Mucosa of descending colon (tissue), 3 donors: ENCODE measurements at places on chromosomes 4 and X.

GRCh38 chr4:23235628-23236390, 543.1 kb downstream of the GBA3 start:
- DNase-seq = no peak

DNA sequence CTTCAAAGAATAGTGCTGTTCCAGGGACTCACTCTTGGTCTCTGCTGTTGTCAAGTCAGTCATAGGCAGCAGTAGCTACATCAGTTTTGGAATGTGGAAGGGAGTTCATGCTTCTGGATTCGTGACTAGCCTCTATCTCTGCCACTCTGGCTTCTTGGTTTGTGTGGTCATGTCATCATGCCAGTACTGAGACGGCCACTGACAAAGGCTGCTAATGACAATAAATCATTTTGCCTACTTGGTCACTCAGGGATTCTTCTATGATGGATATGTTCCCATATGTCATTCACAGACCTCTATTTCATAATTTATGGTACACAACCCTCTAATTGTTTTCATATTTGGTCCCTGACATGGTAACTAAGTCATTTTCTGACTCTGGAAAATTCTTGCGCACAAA, 450.8 kb upstream of the BOD1L1 start:
- DNase-seq = no peak

GRCh38 chr4:93157986-93158385, 670.6 kb upstream of the ATOH1 start:
- no peak for DNase-seq

DNA sequence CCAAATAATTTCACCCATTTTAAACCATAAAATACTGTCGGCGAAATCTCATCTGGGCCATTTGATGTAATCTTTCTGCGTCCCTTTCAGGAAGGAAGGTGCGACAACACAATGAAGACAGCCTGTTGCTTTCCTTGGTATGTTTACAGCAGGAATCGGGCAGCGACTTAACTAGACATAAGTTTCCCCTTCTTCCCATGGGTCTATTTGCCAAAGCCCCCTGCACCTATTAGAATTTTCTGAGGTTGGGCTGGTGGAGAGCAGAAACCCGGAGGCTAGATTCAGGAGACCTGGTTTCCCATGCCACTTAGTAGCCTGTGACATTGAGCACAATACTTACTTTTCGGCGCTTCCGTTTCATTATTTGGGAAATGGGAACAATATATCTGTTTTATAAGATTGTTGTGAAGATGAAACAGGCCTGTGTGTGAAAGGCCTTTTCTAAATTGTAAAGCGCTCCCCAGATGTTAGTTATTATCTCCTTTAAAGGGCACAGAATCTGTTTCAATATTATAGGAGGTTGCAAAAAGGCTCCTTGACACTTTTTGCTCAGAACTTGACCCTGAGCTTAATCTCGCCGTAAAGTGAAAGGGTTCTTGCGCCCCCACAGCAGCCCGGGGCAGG, 552 bp upstream of the AFF1 start:
- peak; percentile 55 for DNase-seq

GRCh38 chrX:16671005-16671404, 21.0 kb downstream of the S100G start:
- DNase-seq = peak; percentile 23

- no peak for DNase-seq
Observed at GRCh38 chr4:113673450-113673849, 88.1 kb downstream of the CAMK2D start.

DNA sequence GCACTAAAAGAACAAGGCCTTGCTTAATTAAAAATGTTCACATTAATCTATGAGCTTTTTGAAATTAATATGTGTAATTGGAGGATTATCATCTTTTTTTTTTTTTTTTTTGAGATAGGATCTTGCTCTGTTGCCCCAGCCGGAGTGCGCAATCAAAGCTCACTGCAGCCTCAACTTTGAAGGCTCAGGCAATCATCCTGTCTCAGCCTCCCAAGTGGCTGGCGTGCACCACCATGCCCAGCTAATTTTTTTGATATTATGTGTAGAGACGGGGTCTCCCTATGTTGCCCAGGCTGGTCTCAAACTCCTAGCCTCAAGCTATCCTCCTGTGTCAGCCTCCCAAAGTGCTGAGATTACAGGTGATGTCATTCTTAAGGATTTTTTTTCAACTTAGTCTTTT, 20.0 kb downstream of the PRPS1 start:
- DNase-seq = no peak

DNA sequence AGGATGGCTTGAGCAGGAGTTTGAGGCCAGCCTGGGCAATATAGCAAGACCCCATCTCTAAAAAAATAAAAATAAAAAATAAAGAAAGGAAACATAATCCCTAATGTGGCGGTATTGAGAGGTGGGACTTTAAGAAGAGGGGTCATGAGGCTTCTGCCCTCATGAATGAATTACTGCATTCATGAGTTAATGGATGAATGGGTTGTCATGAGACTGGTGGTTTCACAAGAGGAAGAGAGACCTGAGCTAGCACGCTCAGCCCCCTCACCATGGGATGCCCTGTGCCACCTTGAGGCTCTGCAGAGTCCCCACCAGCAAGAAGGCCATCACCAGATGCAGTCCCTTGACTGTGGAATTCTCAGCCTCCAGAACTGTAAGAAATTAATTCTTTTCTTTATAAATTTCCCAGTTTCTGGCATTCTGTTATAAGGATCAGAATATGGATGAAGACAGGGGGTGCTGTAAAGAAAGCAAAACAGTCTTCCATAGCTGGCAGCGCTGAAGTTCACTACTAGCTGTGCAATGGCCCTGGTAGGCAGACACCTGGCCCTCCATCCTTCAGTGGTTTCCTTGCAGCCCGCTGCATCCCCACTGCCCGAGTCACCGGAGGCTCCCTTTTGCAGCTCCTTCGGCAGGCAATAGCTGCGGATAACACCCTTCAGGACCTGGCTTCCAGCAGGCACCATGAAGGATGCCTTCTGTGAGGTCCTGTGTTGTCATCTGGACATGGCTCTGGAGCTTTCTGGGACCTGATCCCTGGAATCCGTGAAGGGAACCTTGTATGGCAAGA, 44.8 kb upstream of the NSG1 start:
- DNase-seq = no peak

DNA sequence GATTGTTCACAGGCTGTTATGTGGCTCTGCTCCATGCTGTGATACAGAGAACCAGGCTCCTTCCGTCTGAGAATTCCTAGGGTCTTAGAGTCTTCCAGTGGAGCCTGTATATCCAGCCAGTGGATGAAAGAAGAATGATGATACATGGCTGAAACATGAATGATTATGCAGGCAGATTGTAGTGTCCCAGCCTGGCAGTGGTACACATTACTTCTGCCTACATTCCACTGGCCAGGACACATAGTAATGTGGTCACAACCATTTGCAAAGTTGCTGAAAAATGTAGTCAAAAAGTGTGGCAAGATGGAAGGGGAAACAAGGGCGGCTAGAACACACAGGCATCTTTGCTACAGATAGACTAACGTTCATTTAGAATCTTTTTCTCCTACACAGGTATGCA, 4.5 kb upstream of the GBA3 start:
- DNase-seq = no peak

DNA sequence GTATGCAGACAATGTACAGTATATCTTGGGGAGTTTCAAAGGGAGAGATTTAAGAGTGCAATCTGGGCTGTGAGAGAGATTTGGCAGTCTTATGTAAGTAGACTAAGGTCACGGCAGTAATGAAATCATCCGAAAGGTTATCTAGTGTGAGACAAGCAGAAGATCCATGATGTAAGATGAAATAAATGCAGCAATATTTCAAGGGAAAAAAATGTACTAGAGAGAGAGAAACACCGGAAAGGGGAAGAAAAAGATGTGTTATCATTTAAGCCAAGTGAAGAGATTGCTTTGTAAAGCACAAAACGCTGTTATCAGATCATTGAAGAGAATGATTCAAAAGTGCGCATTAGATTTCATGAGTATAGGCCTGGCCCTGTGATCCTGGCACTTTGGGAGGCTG, 88.4 kb upstream of the GUCY1A1 start:
- DNase-seq = no peak

GRCh38 chr4:144202081-144202480, 61.6 kb upstream of the GYPA start:
- DNase-seq = no peak

DNA sequence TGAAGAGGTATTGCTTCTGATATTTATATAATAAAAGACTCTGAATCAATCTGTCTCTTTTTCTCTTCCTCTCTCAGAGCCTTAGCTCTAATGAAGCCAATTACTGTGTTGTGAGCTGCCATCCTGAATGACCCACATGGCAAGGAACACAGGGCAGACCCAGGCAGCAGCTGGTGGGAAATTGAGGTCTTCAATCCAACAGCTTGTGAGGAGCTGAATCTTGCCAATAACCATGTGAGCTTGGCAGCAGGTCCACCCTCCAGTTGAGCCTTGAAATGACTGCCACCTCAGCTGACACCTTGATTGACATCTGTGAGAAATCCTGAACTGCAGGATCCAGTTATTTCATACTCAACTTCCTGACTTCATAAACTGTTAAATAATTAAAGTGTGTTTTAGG, 149.4 kb downstream of the NDST4 start:
- no peak for DNase-seq

DNA sequence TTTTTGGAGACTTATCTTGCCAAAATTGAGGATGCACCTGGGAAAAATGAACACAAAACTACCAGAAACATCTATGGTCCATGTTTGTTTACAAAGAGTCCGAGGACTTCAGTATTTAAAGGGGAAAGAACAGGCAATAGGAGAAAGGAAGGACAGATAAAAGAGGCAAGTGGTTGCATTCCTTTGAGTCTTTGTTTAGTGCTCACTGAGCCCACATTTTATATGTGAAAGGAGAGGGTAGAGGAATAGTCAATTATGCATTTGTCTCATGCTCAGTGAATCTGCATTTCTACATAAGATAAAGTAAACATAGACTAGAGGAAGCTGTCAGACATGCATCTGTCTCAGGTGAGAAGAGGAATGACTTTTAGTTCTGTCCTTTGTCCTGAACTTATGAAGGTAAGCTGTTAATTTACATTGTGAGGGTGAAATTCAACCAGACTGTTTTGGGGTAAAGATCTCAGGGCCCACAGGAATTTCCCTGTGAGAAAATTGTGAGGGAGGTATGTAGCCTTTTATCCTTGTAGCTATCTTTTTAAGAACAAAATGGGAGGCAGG, 4.5 kb downstream of the DMP1 start:
- DNase-seq = no peak

DNA sequence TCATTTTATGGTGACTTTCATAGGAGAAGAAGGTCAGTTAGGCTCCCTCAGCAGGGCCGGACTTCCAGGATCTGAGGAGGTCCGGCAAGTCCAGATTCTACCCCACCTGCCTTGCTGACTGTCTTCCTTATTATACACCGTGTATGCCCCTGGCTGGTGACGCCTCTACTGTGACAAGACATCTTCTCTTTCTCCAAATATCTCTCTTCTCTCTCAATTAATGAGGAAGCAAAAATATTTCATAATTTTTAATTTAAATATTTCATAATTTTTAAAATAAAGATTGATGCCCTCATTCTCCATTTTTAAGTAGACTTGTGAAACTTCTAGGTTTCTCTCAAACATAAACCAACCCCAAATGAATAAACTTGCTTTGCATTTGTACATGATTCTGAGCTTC, 202.5 kb downstream of the NSUN7 start:
- no peak for DNase-seq

DNA sequence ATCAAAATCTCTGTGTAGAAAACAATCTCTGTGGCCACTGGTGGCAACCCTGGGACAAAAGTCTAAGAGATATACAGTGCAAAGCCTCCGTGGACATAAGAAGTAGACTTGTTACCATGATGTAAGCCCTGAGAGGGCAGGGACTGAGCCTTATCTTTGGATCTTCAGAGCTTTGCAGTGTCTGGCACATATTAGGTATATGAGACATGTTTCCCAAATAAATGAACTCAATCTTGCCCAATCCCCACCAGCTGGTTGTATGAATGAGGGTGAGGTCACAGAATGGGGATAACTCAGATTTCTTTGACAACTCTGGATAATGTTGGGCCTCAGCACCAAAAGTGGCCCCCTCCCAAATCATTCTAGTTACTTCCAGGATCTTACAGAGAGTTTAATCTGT, 511.4 kb upstream of the DIPK2B start:
- DNase-seq = no peak
